Activated naive CD8-positive, alpha-beta T cell treated with anti-CD3 and anti-CD28 coated beads, Interleukin-2, amount 10 ng/mL, durations not matched to agents 7 days and 5 days (primary cell): ENCODE measurements at places on chromosomes 7 and 10.
A peak's percentile ranks its signal among the peaks of the same experiment; 100 is the strongest.

GRCh38 chr7:34612661-34613060, 45.4 kb upstream of the NPSR1 start:
- DNase-seq, result no peak

- DNase-seq, result no peak
These were observed 97.1 kb downstream of the TFEC start for GRCh38 chr7:115933471-115933870.

GRCh38 chr10:116994113-116994890, 10.7 kb downstream of the SHTN1 start:
- no peak for DNase-seq

- DNase-seq, result no peak
These were observed 140.6 kb downstream of the NRP1 start for GRCh38 chr10:33193701-33194521.

- no peak for DNase-seq
These were observed 15.0 kb upstream of the MCM10 start for GRCh38 chr10:13146379-13146778.

GRCh38 chr10:118028619-118029018, 18.1 kb downstream of the RAB11FIP2 start:
- DNase-seq, result no peak

GRCh38 chr10:48215486-48216203, 58.9 kb downstream of the FRMPD2 start:
- DNase-seq, result peak; percentile 62

DNA sequence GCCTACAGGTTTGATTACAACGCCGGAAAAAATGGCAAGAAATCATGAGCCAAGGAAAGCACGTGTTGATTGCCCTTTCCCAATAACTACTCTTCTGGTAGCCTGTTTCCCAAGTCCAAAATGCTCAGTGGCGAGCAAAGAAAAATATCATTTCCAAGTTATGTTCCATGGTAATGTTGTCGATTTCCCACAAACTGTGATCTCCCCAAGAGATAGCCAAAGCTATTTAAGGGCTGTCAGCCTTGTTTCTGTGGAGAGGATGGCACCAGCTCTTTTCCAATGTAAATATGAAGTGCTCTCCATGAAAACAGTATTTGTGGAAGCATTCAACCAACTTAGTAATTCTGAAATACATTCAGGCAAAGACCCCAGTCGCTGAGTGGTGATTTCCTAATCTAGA, 232.5 kb upstream of the AOAH start:
- DNase-seq, result no peak

- no peak for DNase-seq
These were observed 103.7 kb downstream of the TRIM24 start for GRCh38 chr7:138563808-138564207.

- DNase-seq, result no peak
These were observed 70.9 kb downstream of the GCC1 start for GRCh38 chr7:127514499-127514898.

DNA sequence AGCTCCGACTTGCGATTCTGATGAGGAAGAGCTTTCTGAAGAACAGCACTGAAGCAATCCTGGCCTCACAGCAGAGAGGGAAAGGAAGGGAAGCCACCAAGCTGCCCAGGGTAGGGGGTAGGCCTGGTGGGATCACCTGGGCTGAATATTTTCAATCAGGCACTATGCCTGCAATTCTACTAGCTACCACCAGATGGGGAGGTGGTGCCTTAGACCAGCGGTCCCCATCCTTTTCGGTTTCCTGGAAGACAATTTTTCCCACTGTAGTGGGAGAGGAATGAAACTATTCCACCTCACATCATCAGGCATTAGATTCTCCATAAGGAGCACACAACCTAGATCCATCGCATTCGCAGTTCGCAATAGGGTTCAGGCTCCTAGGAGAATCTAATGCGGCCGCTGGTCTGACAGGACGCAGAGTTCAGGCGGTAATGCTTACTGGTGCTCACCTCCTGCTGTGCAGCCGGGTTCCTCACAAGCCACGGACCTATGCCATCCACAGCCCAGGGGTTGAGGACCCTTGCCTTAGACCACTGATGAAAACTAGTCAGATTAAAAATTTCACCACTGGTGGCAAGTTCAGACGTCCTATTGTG, 2.7 kb downstream of the LRRC20 start:
- DNase-seq, result no peak

DNA sequence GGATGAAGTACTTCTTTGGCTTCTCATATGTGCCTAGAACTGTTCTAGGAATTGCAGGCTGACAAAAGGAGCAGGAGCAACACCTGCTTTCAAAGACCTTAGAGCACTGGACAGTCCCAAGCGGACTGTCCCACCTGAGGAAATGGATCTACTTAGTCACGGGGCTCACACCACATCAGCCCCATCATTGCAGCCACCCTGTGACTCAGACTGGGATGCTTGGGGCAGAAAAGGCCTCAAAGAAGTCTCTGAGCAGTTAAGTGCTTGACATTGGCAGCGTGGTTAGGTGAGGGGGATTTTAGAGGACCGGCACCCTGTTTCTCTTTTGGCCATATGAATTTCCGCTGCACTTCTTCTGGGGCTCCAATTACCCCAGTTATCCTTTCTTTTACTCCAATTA, 256.6 kb downstream of the USP6NL start:
- no peak for DNase-seq

- no peak for DNase-seq
These were observed 162.8 kb downstream of the ELMO1 start for GRCh38 chr7:37285706-37286453.

GRCh38 chr10:73922007-73922863, 11.3 kb downstream of the PLAU start:
- peak; percentile 49 for DNase-seq

GRCh38 chr10:95832216-95833041, 75.3 kb upstream of the CC2D2B start:
- peak; percentile 39 for DNase-seq

GRCh38 chr7:137703291-137704010, 143.3 kb downstream of the DGKI start:
- no peak for DNase-seq

GRCh38 chr7:69759373-69759772, 161.1 kb downstream of the AUTS2 start:
- no peak for DNase-seq

DNA sequence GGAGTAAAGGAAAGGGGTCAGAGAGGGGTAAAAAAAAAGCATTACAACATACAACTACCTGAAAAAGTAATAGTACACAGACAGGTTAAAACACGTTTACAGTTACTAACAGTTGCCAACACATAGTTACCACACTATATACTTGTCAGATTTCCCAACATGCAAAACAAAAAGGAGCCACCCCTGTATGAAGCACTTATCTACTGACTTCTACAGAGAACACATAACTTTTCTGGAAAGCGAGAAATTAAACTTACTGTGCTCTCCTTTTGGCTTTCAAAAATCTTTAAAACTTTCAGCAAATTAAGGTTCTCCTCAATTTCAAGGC, 2.1 kb downstream of the ABI1 start:
- DNase-seq, result no peak

DNA sequence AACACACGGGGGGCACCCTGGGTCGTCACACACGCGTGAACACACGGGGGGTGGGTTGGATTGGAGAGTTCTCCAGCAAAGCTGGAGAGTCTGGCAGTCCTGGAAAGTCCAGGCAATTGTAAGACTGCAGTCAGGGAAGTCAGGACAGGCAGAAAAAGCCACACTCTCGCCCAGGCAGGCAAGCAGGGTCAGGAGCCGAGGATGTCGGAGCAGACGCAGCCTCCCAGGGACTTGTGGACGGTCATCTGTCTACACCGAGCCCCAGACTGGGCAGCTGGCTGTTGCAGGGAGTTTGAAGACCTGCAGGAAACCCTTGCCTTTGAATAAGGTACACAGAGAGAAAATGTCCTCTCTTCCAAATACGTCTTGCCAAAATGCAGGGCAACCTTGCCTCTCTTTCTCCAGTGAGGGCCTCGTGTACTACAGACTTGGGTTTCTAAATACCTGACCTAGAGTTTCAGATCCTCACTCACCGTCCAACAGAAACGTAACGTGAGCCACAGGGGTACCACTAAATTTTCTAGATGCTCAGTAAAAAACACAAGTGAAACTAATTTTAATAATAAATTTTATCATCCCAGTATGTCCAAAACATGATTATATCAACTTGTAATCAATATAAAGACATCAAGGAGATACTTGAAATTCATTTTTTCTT, 176.7 kb downstream of the ADARB2 start:
- no peak for DNase-seq

DNA sequence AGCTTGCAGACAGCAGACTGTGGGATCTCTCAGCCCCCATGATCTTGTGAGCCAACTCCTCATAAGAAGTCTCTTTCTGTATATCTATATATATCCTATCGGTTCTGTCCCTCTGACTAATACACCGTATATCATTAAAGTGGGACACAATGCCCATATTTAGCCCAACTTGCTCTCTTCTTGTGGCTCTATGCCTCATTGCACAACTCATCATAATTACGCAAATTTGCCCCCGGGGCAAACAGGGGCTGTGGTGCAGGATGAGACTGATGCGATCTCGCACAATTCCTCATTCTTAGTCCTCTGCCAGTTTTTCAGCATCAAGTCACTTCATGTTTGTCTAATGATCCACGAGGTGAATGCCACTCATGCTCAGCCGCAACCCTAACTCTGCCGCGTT, 183.2 kb downstream of the PRPF18 start:
- DNase-seq, result no peak

DNA sequence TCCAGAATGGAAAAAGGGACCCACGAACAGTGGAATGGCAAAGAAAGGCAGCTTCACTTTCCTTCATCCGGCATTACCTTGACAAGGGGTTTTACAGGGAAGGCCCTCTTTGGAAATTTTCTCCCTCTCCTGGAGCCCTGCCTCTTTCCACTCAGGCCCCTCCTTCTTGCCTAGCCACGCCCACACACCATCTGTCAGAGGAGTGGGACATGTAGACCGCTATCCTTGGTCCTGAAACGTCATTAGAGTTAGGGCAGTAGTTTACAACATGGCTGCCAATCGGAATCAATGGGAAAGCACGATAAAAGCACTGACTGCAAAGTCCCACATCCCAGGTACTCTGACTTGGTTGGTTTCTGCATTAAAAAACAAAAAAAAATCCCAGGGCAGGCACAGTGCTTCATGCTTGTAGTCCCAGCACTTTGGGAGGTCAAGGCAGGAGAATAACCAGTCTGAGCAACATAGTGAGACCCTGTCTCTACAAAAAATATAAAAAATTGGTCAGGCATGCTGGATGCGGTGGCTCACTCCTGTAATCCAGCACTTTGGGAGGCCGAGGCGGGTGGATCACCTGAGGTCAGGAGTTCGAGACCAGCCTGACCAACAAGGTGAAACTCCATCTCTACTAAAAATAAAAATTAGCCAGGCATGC, 96.4 kb downstream of the MARCHF5 start:
- DNase-seq, result peak; percentile 31

DNA sequence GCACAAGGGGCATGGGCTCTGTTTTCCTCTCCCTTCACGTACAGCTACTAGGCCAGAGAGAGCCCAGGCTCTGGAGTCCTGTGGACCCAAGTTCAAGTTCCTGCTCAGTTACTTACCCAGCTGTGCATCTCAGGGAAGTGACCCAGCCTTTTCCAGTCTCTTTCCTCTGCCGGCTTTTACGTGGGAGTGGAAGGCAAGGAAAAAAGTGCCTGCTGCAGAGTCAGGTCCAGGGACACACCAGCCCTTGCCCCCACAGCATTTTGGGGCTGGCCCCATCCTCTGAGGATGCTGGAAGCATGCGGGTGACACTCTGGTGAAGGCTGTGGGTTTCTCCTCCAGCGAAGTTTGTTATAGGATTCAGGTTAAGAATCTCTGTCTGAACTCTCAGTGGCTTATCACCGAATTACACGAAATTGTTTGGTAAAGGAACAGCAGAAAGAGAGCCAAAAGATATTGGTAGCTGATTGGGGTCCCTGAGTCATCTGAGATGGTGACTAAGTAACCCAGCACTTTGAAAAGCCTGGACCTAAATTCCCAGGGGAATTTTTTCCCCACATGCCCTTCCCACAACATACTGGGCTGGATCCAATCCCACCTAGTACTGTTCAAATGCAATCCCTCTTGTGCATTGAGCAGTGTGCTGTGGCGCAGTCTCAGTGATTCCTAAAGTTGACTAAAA, 424.3 kb downstream of the RPS24 start:
- no peak for DNase-seq
